Skeletal muscle cell (primary cell): ENCODE measurements at places on chromosomes 5 and 9.
A peak's percentile ranks its signal among the peaks of the same experiment; 100 is the strongest.

- DNase-seq: no peak
Measured at GRCh38 chr5:142984525-142984924, 214.3 kb downstream of the ARHGAP26 start.

GRCh38 chr9:26263478-26263877 lies 585.2 kb upstream of the TUSC1 start:
- DNase-seq: no peak

- DNase-seq: no peak
Measured at GRCh38 chr5:55062039-55062779, 38.2 kb downstream of the GZMK start.

- no peak for DNase-seq
Measured at GRCh38 chr5:109351988-109352864, 57.5 kb downstream of the PJA2 start.

DNA sequence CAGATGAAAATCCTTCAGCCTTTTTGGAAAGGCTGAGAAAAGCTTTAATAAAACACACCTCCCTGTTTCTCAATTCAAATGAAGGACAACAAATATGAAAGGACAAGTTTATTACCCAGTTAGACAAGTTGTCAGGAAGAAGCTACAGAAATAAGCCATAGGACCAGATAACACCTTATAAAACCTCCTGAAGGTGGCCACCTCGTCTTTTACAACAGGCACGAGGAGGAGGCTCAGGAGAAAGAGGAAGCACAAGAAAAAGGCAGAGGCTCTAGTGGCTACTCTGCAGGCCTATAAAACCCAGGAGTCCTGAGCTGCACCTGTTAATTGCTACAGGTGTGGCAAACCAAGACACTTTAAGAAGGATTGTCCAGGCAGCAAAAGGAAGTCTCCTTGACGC lies 352.1 kb upstream of the CDH18 start:
- no peak for DNase-seq

- DNase-seq: no peak
Measured at GRCh38 chr5:99706160-99706559, 777.4 kb upstream of the CHD1 start.

GRCh38 chr5:35741971-35742370 lies 114.7 kb upstream of the IL7R start:
- no peak for DNase-seq

GRCh38 chr5:122352331-122352730 lies 40.3 kb downstream of the SNCAIP start:
- DNase-seq: peak; percentile 55

- no peak for DNase-seq
Measured at GRCh38 chr9:89115426-89115825, 63.2 kb downstream of the SHC3 start.

DNA sequence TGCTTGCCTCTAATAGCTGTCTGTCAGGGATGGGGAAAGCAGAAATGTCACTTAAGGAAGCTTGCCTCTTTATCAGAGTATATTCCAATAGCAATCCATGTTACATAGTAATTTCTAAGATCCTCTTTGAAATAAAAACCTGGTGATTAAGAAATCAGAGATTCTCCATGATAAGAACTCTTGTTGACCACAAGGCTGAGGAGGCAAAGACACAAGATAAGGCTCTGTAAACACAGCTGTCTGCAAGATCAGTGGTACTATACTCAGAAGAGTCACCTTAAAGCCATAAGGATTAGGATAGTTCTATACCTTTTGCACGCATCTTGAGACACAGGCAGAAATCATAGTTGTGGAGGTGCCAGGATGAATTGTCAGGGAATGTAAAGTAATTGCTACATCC lies 40.3 kb downstream of the HEXB start:
- no peak for DNase-seq

DNA sequence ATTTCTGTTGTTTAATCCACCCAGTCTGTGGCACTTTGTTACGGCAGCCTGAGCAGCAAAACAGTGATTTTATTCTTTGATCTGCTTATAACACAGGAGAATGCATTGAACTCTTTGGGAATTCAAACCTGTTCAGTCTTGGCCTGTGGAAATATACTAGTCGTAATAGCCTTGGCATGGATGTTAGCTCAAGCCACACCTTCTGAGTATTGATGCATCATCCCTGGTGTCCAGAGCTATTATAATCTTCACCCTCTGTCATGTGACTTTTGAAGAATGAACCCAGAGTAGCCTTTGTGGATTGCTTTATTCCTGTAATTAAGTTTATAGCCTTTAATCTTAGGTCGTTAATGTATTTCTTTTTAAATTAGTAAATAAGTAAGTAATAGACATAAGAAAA lies 50.8 kb upstream of the TEX48 start:
- DNase-seq: no peak

GRCh38 chr9:15187589-15187988 lies 119.4 kb downstream of the TTC39B start:
- DNase-seq: no peak

- peak; percentile 71 for DNase-seq
Measured at GRCh38 chr9:116274293-116274692, 120.7 kb downstream of the PAPPA start.

GRCh38 chr9:129888293-129889121 lies 53.2 kb downstream of the USP20 start:
- no peak for DNase-seq

DNA sequence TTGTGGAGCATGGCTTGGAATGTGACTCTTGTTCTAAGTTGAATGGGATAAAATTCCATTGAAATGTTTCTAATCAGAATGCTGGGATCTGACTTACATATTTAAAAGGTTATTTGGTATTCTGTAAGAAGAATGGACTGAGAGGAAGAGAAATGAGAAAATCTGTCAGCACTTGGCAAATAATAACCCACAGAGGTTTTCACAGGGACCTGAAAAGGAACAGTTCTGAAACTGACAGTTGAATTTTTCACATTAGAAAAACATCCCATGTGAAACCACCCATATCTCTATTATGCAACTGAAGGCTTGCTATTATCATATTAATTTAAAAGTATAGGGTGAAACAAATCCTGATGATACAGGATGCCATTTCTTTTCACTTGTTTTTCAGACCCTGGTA lies 302.7 kb downstream of the EPB41L4A start:
- no peak for DNase-seq

DNA sequence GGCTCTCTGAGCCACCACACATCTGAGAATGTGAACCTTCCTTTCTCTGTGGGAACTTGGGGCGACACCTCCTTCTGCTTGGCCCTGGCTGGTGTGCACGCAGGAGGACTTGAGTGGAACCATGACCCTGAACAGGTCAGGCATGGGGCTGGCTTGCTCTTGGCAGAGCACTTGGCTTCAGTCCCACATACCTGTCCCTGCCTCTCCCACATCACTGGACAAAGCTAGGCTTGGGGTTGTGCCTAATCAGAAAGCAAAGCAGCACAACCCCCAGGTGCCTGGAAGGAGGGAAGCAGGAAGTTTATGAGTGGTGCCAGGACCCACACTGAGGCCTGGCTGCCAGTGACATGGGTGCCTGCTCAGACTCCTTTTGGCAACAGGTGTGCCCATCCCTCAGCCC lies 13.2 kb downstream of the GADD45G start:
- no peak for DNase-seq

DNA sequence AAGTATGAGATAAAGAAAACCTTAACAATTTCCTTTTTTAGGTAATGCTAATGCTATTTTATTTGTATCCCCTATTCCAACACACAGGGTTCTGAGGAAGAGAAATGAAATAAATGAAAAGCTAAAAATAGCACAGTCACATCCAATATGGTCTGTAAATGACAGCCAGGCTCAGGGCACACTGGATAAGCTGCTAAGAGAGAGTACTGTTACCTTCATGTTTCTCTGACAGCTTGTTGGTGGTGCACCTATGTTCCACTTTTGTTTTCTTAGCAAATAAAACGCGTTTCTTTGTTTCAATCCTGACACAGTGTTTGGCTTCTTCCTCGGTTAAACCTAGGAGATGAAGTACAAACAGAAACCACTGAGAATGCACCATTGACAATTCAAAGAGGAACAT lies 41.3 kb downstream of the C6 start:
- DNase-seq: no peak

DNA sequence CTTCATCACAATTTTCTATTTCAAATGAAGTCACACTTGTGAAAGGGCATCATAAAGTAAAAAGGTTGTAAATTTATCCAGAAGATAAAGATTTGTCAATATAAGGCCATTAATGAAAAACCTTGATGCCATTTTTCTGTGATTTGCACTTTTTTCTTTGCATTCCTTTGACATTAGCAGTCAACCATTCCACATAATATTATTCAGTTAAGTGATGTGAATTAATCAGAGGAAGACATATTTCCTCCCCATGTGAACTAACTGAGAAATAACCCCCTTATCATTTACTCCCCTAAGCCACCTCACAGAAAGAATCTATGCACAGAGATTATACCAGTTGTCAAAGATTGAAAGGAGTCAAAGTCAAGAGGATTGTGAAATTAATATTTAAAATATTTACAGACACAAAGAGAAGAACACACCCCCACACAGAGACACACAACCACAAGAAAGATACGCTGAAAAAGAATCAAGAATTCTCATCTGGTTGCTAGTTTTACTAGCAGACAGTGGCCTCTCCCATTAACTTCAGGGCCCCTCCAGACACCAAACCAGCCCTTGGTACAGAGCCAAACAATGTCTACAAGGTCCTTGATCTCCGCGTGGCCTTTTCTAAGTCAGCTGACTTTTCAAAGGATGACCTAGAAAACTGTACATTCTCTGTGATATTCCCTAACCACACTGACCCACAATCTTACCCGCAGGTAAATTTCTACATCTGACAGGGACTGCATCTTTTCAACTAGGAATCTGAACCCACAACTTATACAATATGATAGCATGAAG lies 29.5 kb downstream of the GNAQ start:
- DNase-seq: no peak

- DNase-seq: no peak
Measured at GRCh38 chr5:116437351-116437705, 137.3 kb downstream of the SEMA6A start.

- no peak for DNase-seq
Measured at GRCh38 chr5:62720031-62720441, 141.4 kb downstream of the LRRC70 start.

- peak; percentile 18 for DNase-seq
Measured at GRCh38 chr5:126961702-126962101, 68.7 kb downstream of the MARCHF3 start.

DNA sequence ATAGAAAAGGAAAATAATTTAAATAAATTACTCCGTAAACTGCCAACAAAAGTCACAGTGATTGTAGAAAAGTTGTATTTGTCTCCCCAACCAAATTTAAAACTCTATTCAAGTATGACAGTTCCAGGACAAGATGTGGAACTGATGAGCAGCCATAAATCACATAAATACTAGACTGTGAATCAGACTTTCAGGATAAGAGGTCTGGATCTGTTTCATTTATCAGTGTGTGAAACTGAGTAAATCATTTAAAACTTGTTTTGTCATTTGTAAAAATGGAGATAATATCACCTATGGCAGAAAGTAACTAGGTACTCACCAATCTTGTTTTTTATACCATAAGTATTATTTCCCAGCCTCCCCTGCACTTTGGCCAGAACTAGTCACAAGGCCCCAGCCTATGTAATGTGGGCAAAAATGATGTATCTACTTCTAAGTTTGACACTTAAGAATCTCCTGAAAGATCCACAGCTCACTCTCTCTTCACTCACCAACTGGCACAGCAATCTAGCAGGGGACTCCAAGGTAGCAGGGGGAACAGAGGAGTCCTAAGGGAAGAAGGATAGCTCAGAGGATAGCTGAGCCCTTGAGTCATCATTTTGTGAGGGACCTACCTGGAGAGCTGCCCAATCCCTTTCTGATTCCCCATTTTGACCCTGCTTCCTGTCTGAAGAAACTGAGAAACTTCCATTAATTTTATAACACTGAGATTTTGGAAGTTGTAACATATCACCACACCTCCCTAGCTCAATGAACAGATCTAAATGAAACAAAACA lies 31.6 kb downstream of the TMEM161B start:
- DNase-seq: peak; percentile 16

DNA sequence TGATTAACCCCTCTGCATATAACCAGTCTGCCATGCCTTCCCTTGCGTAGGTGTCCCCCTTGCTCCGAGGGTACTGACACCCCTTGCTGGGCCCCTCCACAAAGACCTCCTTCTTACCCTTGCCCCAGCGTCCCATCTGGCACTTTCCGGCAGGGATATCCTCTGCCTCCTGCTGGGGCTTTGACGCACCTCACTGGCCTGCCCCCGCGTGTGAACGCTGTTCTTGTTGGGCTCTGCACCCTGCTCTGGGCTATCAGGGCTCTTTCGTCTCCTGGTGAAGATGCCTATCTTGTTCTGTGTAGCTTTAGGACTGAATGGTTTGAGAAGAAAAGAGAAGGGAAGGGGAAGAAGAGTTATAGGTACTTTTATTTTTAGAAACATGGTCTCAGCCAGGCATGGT lies 53.0 kb downstream of the SUB1 start:
- DNase-seq: no peak

DNA sequence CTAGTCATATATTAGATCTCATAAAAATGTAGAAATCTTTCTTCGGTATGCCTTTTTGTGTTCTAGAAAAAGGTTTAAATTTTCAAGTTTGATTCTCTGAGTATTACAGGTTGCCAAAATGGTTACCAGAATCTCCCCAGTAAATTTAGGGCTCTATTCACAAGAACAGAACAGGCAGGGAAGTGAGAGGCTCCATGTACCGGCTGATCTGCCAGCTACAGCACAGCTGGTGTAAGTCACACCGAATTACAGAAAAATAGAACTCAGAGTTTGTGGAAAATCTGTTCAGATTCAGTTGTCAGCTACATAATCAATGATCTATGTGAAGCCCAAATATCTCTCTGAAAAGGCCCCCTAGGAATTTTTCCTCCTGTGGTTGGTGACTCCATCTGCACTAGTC lies 10.5 kb downstream of the FAM81B start:
- DNase-seq: no peak

GRCh38 chr5:53037141-53037859 lies 48.1 kb downstream of the ITGA2 start:
- DNase-seq: peak; percentile 72

DNA sequence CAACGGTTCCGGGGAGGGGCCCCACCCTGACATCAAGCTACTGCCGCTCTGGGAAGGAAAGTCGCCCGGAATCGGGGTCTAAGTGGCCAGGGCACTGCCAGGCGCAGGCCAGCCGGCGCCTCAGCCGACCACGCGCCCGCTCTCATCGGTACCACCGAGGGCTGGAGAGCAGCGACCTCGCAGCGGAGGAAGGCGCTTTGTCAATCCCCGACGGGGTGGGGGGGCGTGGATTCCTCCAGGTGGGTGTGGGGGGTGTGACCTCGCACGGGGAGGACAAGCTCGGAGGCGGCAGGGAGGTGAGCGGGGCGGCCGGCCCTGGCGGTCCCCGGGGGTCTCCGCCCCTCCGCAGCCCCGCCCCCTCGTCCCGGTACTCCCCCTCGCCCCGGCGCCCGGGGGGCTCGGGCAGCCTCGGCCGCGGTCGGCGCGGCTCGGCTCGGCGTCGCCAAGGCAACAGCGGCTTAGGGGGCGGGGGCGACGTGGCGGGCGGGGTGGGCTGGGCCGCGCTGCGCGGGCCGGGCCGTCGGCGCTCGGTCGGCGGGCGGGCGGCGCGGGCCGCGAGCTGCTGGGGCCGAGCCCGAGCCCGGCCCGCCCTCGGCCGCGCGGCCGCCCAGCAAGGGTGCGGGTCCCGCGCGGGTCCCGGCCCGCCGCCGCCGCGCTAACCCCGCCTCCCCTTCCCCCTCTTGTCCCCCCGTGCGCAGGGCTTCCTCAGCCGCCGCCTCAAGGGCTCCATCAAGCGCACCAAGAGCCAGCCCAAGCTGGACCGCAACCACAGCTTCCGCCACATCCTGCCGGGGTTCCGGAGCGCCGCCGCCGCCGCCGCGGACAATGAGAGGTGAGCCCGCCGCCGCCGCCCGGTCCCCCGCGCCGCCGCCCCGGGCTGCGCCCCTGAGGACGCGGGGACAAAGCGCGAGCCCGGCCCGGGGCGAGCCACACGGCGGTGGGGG lies 47.5 kb downstream of the DAB2IP start:
- DNase-seq: no peak
